ENCODE measurements at places on chromosomes 12 and 14.

- no peak for DNase-seq
These were observed 28.2 kb downstream of the TBK1 start for GRCh38 chr12:64480148-64480547.

DNA sequence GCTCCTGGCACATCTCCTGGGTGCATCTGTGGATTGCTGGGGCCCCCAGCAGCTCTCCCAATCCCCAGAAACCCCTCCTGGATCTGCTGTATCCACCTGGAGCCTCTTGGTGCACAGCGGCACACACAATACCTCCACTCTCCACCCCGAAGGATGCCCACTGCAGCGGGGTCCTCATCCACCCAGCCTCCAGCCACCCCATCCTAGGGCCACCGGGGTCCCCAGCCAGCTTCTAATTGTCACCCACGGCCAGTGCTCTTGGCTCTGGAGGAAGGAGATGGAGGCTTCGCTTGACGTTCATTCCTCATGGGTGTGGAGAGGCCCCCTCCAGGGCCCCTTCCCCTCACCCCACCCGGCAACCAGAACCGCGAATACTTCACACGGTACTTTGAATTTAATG, 31.6 kb upstream of the TMEM179 start:
- DNase-seq = no peak

GRCh38 chr14:96145116-96145864, 59.3 kb upstream of the BDKRB2 start:
- no peak for DNase-seq

DNA sequence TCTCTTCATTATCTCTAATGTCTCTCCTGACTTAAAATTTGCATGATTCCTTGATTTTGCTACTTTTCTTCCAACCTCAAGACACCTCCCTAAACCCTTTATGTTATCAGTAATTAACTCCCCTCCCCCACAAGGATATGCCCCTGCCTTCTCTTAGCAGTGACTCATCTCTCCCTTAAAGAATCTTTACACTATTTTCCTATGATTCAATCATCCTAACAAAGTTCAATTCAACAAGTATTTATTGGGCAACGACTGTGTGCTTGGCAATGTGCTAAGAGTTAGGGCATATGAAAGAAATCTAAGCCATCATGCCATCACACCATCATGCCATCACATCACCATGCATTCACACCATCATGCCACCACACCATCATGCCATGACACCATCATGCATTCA, 80.1 kb downstream of the ANO2 start:
- no peak for DNase-seq

DNA sequence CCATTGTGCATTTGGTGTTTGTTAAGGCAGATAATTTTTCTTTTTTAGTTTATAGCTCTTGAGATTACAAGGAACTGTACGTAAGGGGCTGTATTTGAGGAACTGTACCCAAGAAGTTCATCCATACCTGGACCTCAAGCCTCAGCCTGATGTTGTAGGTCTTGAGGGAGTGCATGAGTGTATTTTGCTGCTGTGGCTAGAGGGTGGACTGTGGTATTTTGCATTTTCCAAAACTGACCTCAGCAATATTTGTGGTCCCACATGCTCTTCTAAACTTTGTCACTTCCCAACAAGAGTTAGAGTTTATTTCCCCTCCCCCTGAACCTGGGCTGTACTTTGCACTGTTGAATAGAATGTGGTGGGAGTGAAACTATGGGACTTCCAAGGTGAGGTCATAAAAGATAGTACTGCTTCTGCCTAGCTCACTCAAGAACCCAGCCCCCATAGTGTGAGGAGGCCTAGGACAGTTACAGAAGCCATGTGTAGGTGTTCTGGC, 42.2 kb upstream of the FBXO33 start:
- no peak for DNase-seq

DNA sequence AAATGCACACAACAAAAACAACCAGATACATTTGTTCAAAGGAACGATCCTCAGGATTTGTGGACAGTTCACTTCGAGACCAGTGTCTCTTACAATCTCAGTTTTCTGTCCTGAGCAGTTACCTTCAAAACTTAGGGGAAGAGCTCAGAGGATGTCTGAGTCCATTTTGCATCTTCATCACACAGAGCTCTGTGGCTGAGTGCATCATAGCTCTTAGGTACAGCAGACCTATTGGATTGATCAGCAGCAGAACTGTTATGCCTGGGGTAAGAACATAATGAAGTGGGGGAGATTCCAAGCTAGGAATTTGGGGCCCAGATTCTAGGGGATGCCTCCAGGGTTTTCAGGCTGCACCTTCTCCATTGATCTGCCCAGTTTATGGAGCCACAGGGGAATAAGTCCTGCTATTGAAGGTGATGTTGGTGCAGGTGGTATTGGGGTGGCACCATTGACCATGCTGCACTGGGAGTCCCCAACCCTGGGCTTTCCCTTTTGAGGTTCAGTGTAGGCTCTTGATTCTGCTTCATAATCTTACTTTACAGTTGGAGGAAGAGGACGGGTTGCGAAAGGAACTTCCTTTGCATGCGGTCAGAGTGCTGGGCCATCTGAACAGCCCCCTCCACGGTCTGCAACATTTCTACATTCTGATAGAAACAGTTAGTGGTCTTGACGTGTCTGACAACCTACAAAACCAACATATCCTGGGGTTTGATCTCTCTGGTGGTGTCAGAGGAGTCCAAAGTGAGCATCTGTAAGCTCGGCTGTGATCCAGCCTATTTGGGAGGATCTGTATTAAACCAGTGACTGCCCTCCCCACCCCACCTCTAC, 112.8 kb downstream of the CHST11 start:
- no peak for DNase-seq

GRCh38 chr12:125330645-125331341, 265.6 kb downstream of the AACS start:
- DNase-seq = no peak

DNA sequence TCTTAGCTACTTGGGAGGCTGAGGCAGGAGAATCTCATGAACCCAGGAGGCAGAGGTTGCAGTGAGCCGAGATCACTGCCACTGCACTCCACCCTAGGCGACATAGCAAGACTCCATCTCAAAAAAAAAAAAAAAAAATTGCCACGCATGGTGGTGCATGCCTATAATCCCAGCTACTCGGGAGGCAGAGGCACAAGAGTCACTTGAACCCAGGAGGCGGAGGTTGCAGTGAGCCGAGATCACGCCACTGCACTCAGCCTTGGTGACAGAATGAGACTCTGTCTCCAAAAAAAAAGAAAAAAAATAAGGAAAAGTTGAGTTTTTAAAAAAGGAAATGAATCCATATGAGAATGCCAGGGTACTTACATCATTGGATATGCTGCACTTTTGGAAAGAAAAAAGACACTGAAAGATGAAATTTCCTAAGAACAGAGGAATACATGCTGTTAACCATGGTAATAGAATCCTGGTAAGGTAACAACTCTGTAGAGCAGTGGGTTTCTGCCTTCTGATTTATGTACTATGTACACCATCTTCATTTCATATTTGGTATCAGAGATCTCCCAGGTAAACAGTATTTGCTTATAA, 222.7 kb downstream of the ERC1 start:
- no peak for DNase-seq

DNA sequence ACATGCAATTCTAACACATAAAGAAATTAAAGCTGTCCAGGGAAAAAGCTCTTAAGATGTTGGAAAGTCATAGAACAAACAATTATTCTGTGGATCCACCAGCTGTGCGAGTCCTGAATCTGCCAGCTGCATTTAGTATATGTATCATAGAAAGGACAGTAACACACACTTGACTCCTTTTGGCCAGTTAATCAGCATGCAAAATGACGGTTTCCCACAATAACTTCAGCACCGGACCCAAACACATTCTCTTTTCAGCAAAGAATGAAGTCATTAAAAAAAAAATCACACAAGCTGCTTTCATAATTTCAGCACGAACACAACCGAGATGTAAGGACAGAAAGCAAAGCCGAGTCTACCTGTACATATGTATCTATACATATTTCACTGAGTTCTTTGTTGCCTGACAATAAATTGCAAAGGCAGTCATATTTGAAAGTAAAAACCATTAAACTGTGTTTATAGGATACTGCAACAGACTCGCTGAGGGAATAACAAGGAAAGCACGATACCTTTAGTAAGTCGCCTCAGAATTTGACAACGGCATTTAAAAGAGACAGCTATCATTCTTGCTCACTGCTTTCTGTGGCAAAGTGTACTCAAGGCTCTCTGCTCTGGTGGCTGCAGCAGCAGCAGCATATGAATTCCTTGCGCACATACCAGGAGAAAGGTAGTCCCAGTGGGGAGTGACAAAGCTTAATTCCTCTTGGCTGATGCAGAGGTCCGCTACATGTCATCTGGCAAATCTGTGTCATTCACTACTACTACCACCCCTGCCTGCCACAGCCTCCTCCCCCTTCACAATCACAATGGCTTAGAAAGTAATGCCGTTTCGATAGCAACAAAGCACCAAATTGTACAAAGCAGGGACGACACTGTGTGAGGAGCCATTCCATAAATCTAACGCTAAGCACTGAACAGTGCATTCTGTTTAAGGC, at the start of gene GRIP1:
Gene GRIP1 (minus strand): TSS at position 739 of the 938 bp plus-strand sequence. CDS start 172 bp downstream, at position 567.
- no peak for DNase-seq

DNA sequence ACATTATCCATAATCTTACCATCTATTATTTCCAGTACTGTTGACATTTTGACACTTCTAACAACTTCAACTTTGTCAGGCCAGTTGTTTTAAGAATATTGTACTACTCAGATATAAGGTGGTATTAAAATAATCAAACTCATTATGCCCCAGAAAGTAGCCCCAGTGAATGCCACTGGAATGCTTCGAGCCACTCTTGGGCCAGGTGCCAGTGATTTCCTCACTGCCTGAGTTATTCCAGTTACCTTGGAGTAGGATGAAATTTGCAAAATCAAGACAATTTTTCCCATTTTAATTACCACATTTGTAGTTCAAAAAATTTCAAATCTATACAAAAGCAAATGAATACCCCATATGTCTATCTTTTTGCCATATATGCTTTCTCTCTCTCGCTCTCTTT, 9.2 kb downstream of the CIPC start:
- DNase-seq = no peak

GRCh38 chr12:67705394-67706370, 57.1 kb downstream of the DYRK2 start:
- DNase-seq = no peak

- DNase-seq = no peak
These were observed 9.5 kb upstream of the MEG3 start for GRCh38 chr14:100816286-100816949.

GRCh38 chr14:50603565-50603964, 43.6 kb downstream of the ATL1 start:
- no peak for DNase-seq

DNA sequence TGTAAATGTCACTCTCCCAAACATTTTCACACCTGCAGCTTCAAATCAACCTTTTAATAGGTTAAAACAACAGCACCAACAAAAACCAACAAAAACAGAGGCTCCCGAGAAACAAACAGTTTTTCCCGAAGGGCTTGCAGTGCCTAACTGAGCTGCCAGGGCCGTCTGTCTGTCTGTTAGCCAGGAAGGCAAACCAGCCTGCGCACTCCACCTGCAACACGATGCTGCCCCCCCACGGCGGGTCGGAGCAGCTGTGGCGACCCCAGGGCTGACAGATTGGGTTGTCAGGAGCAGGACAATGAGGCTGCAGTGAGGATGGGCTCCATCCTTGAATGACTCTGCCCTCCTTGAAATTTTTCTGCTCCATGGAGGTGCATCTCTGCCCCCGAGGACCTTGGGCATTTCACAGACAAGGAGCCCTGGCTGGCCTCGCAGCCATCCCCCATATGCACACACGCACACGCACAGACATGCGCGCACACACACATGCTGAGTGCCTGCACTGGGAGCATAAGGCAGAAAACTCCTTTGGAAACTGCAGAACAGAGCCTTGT, 2.6 kb downstream of the RTL1 start:
- DNase-seq = no peak

DNA sequence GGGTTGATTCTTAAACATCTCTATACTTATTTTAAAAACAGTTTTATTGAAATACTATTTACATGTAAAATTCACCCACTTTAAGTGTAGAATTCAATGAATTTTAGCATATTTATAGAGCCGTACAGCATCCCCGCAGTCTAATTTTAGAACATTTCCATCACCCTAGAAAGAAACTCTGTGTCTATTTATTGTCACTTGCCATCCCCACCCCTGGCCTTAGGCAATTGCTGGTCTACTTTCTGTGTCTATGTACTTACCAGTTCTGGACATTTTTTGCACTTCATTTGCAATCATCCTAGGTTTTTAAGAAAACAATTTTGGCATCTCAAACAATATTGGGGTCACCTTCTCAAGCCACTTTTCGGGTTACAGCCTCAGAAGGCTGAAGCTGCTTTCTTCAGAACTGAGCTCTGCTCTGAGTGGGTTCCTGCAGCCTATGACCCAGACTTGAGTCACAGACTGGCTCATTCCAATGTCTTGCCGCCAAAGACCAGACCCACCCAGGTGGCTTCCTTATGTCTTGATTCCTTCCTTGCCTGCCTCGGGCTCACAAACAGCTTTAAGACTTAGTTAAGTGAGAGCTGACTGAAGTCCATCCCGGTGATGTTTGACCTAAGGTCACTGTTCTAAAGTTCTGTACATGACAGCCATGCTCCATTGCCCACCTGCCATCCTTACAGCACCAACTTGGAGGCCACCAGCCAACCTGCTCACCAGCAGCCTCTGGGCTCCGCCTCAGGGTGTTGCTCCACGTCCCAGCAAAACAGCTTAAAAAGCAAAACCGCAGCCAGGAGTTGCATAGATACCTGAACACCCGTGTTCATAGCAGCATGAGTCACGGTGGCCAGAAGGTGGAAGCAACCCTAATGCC, 131.5 kb downstream of the CHST11 start:
- DNase-seq = no peak

DNA sequence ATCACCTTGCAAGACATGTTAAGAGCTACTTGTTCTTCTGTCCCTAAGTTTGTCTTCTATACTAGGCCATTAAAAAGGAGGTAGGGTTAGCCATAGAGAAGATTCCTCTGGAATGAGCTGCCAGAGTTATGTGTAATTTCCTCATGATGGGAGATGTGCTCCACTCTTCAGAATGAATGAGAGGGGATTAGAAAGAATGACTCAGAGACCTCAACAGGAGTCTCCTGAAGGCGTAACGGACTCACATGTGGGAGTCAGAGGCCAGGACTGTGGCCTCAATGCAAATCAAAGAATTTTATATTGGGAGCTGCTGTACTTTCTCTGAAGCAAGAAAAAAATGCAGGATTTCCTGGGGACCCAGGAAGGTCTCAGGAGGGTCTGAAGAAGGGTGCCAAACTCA, 87.8 kb upstream of the ATXN7L3B start:
- DNase-seq = no peak

- no peak for DNase-seq
These were observed 139.1 kb upstream of the SFSWAP start for GRCh38 chr12:131571827-131572226.

DNA sequence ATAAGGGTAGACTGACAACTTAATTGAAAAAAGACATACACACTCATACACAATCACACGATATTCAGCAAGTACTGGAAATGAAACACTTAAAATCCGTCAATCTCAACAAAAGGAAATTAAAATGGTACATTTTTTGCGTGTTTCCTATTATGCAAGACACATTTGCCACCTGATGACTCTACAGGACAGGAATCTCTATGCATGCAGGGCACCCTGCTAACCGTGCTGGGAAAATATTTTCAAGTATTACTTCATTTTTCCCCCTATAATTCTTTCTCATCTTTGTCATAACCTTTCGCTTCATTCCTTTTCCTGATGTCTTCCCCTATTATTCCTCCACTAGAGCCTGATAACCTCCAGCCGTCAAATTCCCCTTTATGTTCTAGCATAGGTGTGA, 150.2 kb downstream of the TMEM132D start:
- DNase-seq = no peak
